ENCODE measurements at places on chromosomes 11 and 22.

GRCh38 chr22:50019316-50019715 lies 6.8 kb upstream of the IL17REL start:
- H3K36me3 ChIP-seq: no peaks in the 10 kb centered on the region
- no peak overlapping the region for H3K4me3 ChIP-seq
- peaks cover 8% of the 10 kb centered on the region for H3K4me1 ChIP-seq
- no peaks in the 10 kb centered on the region for H3K27me3 ChIP-seq
- H3K27ac ChIP-seq: no peak overlapping the region
- no peak for DNase-seq

GRCh38 chr11:47216121-47216798 lies 1.5 kb downstream of the DDB2 start:
- DNase-seq: peak; percentile 45
- peak overlapping the region; percentile 58 for H3K4me3 ChIP-seq
- no peaks in the 10 kb centered on the region for H3K27me3 ChIP-seq

GRCh38 chr11:134742956-134743819 lies 331.1 kb upstream of the B3GAT1 start:
- H3K36me3 ChIP-seq: no peaks in the 10 kb centered on the region
- no peak overlapping the region for H3K4me3 ChIP-seq
- H3K4me1 ChIP-seq: no peaks in the 10 kb centered on the region
- no peak overlapping the region for H3K27ac ChIP-seq
- DNase-seq: no peak

DNA sequence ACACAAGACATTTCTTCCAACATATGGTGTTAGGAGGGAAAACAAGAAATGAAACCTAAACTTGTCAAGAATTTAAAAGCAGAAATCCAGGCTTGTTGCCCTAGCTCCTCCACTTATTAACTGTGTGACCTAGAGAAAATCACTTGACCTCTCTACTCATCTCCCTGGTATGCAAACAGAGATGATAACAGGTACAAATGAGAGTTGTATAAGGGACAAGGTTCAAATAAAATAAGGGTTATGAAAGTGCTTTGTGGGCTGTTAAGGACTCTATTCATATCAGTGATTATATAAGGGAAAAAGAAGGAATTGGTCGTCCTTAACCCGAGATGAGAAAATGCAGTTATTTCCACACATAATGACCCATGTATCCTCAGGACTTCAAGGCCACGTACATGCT lies 372.7 kb upstream of the TENM4 start:
- H3K27me3 ChIP-seq: no peaks in the 10 kb centered on the region
- H3K4me3 ChIP-seq: no peak overlapping the region
- H3K4me1 ChIP-seq: no peaks in the 10 kb centered on the region
- H3K27ac ChIP-seq: no peak overlapping the region

GRCh38 chr11:36534276-36534840 lies 24.3 kb upstream of the TRAF6 start:
- no peak overlapping the region for H3K4me3 ChIP-seq
- H3K36me3 ChIP-seq: no peaks in the 10 kb centered on the region
- H3K4me1 ChIP-seq: no peaks in the 10 kb centered on the region
- DNase-seq: no peak
- no peaks in the 10 kb centered on the region for H3K27me3 ChIP-seq
- no peak overlapping the region for H3K27ac ChIP-seq

- H3K4me1 ChIP-seq: no peaks in the 10 kb centered on the region
- no peak overlapping the region for H3K4me3 ChIP-seq
- no peaks in the 10 kb centered on the region for H3K27me3 ChIP-seq
Measured at GRCh38 chr11:38884145-38884865, 2286.3 kb upstream of the RAG2 start.

DNA sequence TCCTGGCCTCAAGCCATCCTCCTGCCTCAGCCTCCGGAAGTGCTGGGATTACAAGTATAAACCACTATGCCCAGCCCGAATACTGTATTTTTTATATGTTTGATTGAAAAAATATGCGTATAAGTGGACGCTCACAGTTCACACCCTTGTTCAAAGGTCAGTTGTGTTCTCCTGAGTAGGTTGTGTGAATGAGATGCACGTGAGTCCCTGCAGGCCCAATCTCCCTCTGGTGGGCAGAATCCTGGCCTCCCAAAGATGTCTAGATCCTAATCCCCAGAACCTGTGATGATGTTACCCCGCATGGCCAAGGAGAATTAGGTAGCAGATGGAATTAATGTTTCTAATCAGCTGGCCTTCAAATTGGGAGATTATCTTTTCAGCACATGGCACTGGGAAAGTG lies 41.9 kb downstream of the CTTN start:
- H3K4me3 ChIP-seq: no peak overlapping the region
- H3K27ac ChIP-seq: no peak overlapping the region
- no peak for DNase-seq

DNA sequence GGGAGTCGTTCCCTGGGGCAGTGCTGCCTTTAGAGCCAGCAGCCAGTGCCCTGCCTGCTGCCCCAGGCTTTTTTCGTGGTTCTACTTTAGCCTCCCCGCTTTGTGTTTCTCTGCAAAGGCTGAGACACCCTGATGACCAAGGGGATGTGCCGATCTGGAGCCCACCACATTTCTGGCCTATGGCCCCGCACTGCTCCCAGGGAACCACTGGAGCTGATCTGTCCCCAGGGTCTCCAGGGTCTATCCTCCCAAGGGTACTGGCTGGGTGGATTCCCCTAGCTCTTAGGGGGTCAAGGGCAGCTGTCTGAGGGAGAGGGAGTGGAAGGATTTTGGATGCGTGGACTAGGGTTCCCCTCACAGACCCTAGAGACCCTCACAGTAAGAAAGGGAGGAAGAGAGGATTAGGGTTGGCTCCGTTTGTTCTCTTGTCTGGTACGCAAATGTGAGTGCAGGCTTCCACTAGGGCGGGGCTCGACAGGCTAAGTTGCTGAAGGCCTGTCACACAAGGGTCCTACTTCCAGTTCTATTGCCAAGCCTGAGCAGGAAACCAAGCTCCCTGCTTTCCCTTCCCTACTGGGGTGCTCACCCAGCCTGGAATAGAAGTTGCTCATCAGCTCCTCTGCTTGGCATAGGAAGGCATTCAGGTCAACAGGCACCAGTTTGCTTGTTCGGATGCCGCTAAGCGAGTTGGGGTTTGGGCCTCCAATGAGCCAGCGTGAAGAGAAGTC lies 19.3 kb downstream of the TREH start:
- no peak overlapping the region for H3K4me3 ChIP-seq
- peaks cover 16% of the 10 kb centered on the region for H3K4me1 ChIP-seq
- H3K36me3 ChIP-seq: no peaks in the 10 kb centered on the region

DNA sequence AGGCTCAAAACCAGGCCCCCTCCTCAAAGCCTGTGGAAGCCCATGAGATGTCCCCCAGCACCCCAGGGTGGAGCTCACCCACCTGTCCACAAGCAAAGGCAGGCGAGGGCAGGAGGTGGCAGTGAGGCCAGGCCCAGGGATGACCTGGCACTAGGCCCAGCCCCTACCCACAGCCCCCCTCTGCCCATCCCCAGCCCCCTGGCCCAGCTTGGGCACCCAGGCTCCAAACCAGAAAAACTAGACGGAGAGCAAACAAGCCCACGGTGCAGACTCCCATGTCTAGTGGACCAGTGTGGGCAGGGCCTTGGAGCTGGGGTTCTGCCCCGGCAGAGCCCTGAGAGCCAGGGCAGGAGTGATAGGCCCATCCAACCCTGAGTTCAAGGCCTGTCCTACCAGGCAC lies 16.9 kb upstream of the TBX1 start:
- H3K36me3 ChIP-seq: no peaks in the 10 kb centered on the region
- H3K27ac ChIP-seq: no peak overlapping the region
- H3K27me3 ChIP-seq: no peaks in the 10 kb centered on the region

DNA sequence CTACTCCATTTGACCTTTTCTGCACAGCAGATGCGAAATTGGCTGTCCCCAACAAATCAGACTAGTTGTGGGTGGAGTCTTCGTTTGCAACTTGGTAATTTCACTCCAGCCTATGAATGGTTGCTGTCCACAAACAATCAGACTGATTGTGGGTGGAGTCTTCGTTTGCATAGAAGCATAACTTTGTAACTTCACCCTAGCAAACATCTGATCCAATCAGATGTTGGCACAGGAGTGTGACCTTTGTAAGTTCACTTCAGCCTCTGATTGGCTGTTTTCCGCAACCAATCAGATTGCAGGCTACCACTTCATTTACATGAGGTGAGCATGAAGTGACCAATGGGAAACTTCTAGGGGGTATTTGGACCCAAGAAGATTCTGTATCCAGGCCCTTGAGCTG lies 16.3 kb upstream of the CABP2 start:
- no peaks in the 10 kb centered on the region for H3K27me3 ChIP-seq
- H3K4me1 ChIP-seq: no peaks in the 10 kb centered on the region
- no peak overlapping the region for H3K4me3 ChIP-seq

DNA sequence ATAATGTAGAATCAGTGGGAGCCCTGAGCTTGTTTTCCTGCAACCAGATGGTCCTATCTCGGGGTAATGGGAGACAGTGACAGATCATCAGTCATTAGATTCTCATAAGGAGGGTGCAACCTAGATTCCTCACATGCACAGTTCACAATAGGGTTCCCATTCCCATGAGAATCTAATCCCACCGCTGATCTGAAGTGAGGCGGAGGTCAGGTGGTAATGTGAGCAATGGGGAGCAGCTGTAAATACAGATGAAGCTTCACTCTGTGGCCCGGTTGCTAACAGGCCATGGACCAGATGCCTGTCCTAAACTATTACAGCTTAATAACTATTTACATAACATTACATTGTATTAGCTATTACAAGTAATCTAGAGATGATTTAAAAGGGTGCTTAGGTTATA lies 17.0 kb downstream of the DIXDC1 start:
- DNase-seq: no peak
- no peak overlapping the region for H3K27ac ChIP-seq
- H3K27me3 ChIP-seq: no peaks in the 10 kb centered on the region
- no peaks in the 10 kb centered on the region for H3K36me3 ChIP-seq
- H3K4me1 ChIP-seq: no peaks in the 10 kb centered on the region
- H3K4me3 ChIP-seq: no peak overlapping the region

GRCh38 chr22:29693161-29693560 lies 26.6 kb upstream of the CABP7 start:
- no peaks in the 10 kb centered on the region for H3K27me3 ChIP-seq
- no peak overlapping the region for H3K4me3 ChIP-seq
- no peak overlapping the region for H3K27ac ChIP-seq
- no peak for DNase-seq
- H3K4me1 ChIP-seq: no peaks in the 10 kb centered on the region
- no peaks in the 10 kb centered on the region for H3K36me3 ChIP-seq

GRCh38 chr11:3816673-3817072 lies 8.3 kb downstream of the PGAP2 start:
- no peaks in the 10 kb centered on the region for H3K27me3 ChIP-seq
- no peak for DNase-seq
- no peaks in the 10 kb centered on the region for H3K36me3 ChIP-seq
- no peak overlapping the region for H3K27ac ChIP-seq

GRCh38 chr22:23177197-23177596 lies 3.1 kb upstream of the BCR start:
- no peak overlapping the region for H3K27ac ChIP-seq
- H3K4me1 ChIP-seq: peaks cover 31% of the 10 kb centered on the region
- H3K4me3 ChIP-seq: no peak overlapping the region
- no peak for DNase-seq
- no peaks in the 10 kb centered on the region for H3K27me3 ChIP-seq
- H3K36me3 ChIP-seq: no peaks in the 10 kb centered on the region

- DNase-seq: no peak
- H3K27me3 ChIP-seq: no peaks in the 10 kb centered on the region
- no peak overlapping the region for H3K27ac ChIP-seq
- H3K4me1 ChIP-seq: peaks cover 14% of the 10 kb centered on the region
Measured at GRCh38 chr11:44140805-44141204, 45.3 kb downstream of the EXT2 start.

DNA sequence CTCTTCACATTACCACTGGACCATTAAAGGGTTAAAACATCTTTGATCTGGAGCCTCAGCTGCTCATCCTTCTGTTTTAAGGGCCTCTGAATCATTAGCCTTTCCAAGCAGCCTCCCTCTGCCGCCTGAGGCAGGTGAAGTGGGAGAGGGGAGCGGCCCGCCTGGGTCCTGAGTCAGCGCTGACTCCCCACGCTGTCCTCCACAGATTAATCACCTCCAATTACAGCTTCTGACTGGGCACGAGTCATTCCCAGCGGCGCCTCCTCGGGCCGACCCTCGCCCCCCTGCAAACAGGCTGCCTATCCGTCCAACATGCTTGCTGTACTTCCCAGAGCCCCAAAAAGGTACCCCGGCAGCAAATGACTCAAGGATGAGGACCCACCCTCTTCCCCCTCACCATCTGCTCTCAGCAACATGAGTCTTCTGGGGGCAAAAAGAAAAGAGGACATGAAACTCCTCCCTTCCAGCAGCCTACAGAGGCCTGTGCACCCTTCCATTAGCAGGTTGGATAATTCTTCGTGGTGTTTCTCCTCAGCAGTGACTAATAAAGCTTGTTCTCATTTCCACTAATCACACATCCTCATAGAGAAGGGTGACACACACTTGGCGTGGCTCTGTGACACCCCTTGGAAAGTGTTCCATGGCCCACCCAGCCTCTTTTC lies 44.3 kb upstream of the JAM3 start:
- H3K27me3 ChIP-seq: peaks cover 32% of the 10 kb centered on the region
- no peak for DNase-seq
- H3K4me3 ChIP-seq: no peak overlapping the region
- no peak overlapping the region for H3K27ac ChIP-seq

DNA sequence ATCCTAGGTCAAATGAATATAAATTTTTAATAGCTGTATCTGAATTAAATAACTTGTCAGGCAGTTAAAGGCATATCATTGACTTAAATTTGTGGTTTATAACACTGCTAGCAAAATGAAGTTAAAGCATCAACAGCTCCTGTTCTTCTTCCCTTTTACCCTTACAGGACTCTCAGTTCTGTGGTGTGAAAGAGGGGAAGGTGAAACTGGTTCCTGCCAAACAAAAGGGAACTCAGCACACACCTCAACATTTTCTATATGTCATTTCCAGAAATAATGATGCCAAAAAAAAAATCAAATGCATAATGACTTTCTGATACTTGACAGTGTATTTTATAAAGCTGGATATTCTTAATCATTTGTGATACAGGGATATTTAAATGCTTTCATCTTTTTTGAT lies 21.2 kb downstream of the ARL14EP start:
- no peaks in the 10 kb centered on the region for H3K27me3 ChIP-seq
- DNase-seq: no peak
- H3K36me3 ChIP-seq: no peaks in the 10 kb centered on the region
- no peak overlapping the region for H3K27ac ChIP-seq
- no peaks in the 10 kb centered on the region for H3K4me1 ChIP-seq

- no peak overlapping the region for H3K4me3 ChIP-seq
- no peak overlapping the region for H3K27ac ChIP-seq
- no peaks in the 10 kb centered on the region for H3K4me1 ChIP-seq
- no peaks in the 10 kb centered on the region for H3K36me3 ChIP-seq
Measured at GRCh38 chr11:35917676-35918075, 26.2 kb upstream of the LDLRAD3 start.

GRCh38 chr22:45934659-45935341 lies 42.2 kb downstream of the WNT7B start:
- peaks cover 26% of the 10 kb centered on the region for H3K27me3 ChIP-seq
- no peaks in the 10 kb centered on the region for H3K36me3 ChIP-seq
- peak; percentile 93 for DNase-seq
- H3K4me1 ChIP-seq: peaks cover 25% of the 10 kb centered on the region
